Hepatic stellate cell (primary cell): ENCODE measurements at places on chromosomes 11 and 22.
A peak's percentile ranks its signal among the peaks of the same experiment; 100 is the strongest.

- DNase-seq: no peak
Observed at GRCh38 chr11:3226846-3227567, 5.2 kb downstream of the MRGPRE start.

DNA sequence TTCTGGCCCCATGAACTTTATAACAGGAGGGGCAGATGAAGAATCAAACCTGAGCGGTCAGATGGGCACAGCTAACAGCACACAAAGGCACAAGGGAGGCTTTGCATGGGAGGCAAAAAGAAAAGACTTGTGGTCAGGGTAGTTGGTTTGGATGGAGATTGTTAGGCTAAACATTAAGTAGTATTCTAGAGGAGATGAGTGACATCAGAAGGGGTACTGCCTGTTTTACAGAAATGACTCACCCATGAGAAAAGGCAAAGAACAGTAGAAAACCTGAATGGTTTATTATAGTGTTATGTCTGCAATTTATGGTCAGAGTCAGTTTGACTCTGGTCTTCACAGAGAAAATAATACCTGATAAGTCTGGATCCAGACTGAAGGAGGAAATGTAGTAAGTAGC, 129.8 kb upstream of the KIRREL3 start:
- DNase-seq: no peak

DNA sequence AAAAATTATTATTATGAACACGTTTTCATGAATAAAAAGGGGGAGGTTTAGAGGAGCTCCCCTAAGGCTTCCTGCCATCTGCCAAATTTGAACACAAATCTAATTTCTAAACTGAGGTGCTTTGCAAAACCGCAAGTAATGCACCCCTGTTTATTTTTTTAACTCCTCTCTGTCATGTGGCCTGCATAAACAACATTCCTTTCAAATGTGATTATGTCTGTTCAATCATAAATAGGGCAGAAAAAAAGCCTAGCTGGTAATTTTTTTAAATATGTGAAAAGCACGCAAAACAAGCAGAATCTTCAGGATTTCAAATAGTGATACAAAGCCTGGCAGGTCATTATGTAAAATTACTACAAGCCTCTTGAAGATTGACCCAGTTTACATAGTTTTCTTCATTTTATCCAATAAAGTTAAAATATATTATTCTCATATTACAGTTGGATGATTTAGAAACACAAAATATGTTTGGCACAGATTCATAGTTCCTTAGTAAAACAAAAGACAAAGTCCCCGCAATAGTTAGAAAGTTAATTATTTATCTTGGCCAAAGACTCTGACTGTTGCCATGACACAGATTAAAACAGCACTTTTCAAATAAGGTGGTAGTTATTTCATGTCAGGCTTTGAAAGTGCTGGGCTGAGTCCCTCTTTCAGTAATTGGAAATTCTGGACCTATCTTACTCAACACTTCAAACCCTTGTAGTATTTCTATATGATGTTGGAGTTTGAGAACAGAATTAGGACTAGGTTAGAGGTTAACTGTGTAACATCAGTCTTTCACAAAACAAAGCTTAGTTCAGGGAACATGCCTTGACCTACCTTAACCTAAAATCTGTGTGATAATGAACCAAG, 200.3 kb upstream of the MPPED2 start:
- DNase-seq: no peak

- DNase-seq: no peak
Observed at GRCh38 chr11:41328324-41328723, 131.1 kb downstream of the LRRC4C start.

DNA sequence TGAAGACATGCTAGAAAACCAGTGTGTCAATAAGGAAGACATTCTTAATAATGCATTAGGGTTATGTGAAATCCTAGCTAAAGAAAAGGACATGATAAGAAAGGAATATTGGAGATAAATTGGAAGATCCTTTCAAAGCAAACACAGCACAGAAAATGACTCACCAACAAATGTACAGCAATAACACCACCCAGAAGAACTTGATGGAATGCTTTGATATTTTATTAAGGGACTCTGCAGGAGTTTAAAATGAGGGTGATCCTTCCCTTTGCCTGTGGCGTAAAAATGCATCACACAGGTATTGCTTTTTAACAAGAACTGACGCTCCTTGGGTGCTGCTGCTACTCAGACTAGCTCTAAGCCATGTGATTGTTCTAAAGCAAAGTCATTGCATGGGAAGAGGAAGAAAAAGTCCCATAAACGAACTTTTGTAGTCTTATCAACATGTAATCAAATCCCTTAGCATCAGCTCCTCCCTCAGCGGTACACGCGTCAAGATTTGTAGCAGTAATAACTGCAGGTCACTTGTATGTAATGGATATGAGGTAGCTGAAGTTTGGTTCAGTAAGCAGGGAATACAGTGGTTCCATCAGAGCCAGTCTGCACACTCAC, 48.4 kb upstream of the EED start:
- no peak for DNase-seq

- no peak for DNase-seq
Observed at GRCh38 chr11:88335284-88335683, 2.3 kb downstream of the CTSC start.

DNA sequence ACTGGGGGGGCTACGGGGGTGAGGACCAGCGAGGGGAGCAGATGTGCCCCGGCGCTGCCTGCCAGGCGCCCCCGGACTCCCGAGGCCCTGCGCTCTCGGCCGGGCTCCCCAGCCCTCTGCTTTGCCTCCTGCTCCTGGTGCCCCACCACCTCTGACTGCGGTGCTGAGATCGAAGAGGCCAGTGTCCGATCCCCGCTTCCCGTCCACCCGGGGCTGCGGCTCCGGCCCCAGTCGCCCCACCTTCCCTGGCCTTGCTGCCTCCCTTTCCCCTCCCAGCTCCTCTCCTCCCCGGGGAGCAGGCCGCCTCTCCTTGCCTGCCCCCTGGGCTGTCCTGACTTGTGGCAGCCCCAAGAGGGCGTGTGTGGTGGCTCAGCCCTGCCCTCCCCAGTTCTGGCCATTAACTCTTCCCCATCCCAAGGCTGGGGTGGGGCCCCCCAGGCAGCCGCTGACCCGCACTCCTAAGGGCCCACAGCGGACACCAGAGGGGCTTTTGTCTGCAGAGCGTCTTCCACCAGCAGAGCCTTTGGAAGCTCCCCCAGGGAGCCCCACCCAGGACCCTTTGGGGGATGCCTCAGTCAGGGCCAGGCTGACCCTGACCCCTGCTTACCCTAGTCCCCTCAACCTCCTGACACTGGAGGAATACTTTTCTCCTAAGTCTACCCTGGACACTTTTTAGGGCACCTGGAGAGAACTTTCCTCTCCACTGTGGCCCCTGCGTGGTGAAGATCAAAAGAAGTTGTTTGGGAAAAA, 16.6 kb downstream of the RTN4RL2 start:
- peak; percentile 65 for DNase-seq

GRCh38 chr11:81907996-81908395, 825.7 kb downstream of the FAM181B start:
- DNase-seq: no peak

- peak; percentile 43 for DNase-seq
Observed at GRCh38 chr11:18650859-18651557, 16.9 kb upstream of the SPTY2D1 start.

DNA sequence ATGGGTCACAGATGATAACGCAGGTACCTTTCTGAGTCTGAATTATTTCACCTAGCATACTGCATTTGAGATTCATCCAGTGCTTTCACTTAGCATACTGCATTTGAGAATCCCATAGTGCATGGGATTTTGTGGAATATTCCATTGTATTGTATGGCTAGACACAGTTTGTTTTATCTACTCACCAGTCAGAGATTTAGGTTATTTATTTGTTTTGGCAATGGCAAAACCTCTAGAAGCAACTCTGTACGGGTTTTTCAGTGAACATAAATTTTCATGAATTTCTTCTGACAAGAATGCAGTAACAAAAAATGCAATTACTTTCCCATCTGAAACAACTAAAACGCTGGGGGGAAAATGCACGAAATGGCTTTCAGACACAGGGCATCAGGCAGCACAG, 24.3 kb downstream of the SCN4B start:
- no peak for DNase-seq

- DNase-seq: no peak
Observed at GRCh38 chr11:9914064-9914463, 250.2 kb downstream of the SWAP70 start.

GRCh38 chr11:128180441-128181087, 406.8 kb downstream of the ETS1 start:
- peak; percentile 47 for DNase-seq

- no peak for DNase-seq
Observed at GRCh38 chr11:36453678-36454077, 56.4 kb downstream of the TRAF6 start.

GRCh38 chr11:28939381-28939780, 831.2 kb downstream of the METTL15 start:
- DNase-seq: no peak

DNA sequence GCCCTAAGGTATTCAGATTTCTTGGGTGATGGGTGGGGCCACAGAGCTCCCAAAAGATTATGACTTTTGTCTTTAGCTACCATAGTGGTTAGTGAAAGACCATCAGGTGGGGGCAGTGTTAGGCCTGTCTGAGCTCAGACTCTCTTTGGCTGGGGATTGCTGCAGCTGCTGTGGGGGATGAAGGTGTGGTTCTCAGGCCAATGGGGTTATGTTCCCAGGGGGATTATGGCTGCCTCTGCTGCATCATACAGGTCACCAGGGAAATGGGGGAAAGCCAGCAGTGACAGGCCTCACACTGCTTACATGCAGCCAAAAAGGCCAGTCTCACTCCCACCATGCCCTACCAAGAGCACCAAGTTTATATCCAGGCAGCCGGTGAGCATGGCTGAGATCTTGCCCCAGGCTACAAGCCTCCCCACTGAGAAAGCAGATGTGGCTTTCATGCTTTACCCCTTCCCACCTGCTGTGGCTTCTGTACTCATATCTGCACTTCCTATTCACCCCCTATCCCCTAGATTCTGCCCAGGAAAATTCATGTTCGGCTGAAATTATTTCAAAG, 24.8 kb downstream of the CNTF start:
- no peak for DNase-seq

GRCh38 chr11:126279191-126279590, 3.7 kb upstream of the TIRAP start:
- DNase-seq: no peak

GRCh38 chr11:2824851-2825250, 60.7 kb downstream of the CDKN1C start:
- DNase-seq: no peak

DNA sequence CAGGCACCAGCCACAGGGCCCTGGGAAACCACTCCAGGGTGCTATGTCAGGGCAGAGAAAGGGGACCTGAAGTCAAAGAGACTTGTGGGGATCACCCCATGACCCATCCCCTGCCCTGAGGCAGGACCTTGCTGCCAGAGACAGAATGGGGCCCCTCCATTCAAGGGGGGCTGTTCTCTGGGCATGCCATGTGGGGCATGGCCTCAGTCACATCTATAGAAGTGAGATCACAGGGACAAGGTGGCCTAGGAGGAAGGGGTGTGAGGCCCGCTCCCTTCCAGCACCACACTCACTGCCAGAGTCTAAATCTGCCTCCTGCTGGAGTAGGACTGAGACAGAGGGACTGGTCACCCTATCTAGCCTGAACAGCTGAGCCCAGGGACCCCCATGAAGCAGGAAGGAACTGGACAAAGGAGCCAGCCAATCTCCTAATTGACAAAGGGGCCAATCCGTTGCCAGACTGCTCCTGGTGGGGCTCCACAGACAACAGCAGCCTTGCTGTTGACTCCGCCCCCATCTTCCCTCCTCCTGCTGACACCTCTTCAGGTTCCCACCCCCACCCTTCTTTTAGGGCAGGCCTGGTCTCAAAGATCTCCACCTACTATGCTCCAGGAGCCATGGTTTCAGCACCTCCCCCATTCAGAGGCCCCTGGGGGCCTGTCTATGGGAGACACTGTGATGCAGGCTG, 26.0 kb downstream of the NEAT1 start:
- DNase-seq: no peak

DNA sequence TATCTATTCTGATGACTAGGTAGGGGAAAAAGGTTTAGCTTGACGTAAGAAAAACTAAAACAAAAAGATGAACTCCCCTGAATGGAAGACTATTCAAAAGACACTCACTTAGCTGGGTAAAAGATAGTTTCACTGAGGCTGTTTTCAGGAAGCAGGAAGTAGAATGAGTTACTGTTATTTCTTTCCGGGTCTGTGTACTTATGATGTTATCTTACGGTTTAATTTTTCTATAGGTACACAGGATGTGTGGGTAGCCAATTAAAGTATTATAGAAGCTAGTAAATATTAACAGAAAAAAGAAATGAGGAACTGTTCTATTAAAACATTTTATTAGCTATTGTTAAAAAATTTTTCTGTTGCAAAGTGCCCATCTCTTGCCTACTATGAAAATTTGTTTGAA, 45.8 kb upstream of the MMP7 start:
- DNase-seq: no peak

DNA sequence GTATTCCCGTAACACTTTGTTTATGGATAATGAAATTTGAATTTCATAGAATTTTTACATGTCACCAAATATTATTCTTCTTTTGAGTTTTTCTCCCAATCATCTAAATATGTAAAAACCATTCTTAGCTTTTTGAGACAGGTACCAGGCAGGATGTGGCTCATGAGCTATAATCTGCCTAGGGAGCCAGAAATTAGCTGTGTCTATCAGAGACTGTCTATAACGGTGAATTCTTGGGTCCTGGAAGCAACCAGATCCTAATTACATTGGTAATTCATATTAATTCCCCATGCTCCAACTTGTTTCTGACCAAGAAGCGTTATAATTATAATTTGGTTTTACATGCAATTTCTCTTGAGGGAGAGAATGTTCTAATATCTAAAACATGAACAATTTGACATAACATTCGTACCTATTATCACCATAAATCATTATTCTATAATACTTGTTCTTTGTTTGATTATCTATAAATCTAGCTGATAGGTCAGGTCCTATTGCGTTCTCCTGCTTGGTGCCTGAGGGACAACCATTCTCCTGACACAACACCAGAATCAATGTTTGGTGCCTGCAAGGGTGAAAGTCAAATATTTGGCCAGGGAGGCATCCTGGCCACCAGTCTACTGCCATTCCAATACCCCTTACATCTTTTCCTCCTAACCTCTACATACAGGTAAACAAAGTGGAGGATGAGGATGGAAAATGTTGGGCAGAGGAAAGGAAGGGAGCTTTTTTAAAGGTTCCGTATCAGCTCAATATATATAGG, 69.9 kb downstream of the RSF1 start:
- no peak for DNase-seq

- no peak for DNase-seq
Observed at GRCh38 chr22:43384863-43385262, 27.0 kb upstream of the MPPED1 start.

GRCh38 chr11:123228496-123229163, 33.6 kb upstream of the CLMP start:
- DNase-seq: no peak

GRCh38 chr11:47020793-47021526, 84.4 kb downstream of the CSTPP1 start:
- no peak for DNase-seq

DNA sequence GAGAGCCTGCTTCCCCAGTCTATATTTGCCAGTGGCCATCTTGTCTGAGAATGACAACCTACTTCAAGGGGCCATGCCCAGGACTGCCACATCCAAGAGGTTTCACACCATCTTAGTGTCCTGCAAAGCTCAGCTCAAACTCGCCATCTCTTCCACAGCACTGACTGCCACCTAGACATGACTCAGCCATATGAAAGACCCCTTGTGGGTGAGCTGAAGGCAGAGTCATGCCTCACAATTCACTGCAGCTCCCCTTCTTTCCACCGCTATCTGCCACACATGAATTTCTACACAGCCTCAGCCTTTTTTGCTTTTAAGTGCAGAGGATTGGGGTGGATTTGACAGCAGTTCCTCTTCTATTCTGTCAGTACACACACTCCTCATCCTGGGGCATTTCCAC, 127.5 kb downstream of the GALNT18 start:
- no peak for DNase-seq
